Naive thymus-derived CD8-positive, alpha-beta T cell (primary cell): ENCODE measurements at places on chromosomes 5 and 9. TPM values are rescaled to one million over a fixed set of nuclear protein-coding genes. Genes with fewer than 3 reads are reported as not detected.

The PIK3R1 gene
- 98.1 TPM for polyA plus RNA-seq

The GPR151 gene
- not detected for polyA plus RNA-seq

The SLC1A1 gene
- not detected for polyA plus RNA-seq

The CYLC2 gene
- polyA plus RNA-seq: not detected

The IRX1 gene
- not detected for polyA plus RNA-seq

GRCh38 chr5:113190347-113190746, 213.7 kb downstream of the DCP2 start:
- no peak overlapping the region for H3K4me3 ChIP-seq
- no peaks in the 10 kb centered on the region for H3K4me1 ChIP-seq
- H3K36me3 ChIP-seq: no peaks in the 10 kb centered on the region
- no peaks in the 10 kb centered on the region for H3K27me3 ChIP-seq
- no peak for DNase-seq

DNA sequence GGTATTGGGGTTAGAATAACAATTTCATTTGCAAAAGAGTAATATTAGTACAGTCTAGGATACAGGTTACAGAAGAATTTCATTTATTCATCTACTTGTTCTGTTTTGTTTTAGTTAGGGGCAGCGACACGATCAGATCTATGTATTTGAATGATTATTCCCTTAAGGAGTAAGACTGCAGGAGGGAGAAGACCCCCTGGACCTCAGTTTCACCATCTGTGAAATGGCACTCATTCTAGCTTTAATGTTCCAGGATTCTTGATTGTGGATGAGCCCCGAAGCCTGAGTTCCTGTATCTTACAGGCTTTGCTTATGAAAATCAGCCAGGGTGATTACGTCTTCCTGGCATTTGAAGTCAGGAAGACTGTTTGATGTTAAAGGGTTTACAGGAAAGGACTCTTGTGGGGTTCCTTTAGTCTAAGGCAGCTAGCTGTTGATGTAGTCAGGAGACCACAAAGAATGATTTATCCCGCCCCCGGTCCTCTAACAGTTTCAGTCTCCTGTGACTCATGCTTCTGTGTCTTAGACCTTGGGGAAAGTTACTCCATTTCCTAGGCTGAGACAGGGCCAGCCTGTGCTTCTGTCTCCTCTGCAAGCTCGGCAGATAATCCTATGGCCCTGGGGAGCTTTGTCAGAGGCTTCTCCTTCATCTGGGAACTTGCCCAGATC, 11.5 kb downstream of the SMIM3 start:
- H3K36me3 ChIP-seq: no peaks in the 10 kb centered on the region
- H3K27ac ChIP-seq: peak overlapping the region; percentile 60
- no peaks in the 10 kb centered on the region for H3K27me3 ChIP-seq
- DNase-seq: peak; percentile 46
- H3K4me1 ChIP-seq: peaks cover 19% of the 10 kb centered on the region
- H3K4me3 ChIP-seq: peak overlapping the region; percentile 28

DNA sequence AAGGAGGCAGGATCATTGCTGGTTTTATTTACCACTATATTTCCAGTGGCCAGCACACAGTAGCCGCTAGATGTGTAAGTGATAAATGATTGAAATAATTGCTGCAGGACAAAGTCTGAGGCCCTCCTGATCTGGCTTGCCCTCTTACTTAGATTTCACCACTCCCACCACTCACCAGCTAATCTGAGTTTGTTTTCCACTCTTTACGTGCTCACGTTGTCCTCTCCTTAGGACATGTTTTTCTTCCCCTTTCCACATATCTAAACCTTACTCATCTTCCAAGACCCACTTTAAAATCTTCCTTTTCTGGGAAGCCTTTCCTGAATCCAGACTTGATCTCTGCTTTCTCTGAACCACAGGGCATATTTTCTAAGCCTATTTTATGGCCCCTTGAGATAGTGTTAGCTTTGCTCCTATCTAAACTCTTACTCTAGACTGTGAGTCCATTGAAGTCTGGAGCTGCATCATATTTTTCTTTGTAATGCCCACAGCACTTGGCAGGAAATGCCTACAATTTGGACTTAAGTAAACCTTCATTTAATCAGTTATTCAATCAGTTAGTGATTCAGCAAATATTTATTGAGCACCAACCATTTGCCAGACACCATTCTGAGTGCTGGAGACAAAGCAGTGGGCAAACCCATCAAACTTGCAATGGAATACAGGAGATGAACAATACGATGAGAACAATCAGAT, 2.4 kb downstream of the TLR4 start:
- H3K27me3 ChIP-seq: no peaks in the 10 kb centered on the region
- DNase-seq: no peak
- peaks cover 18% of the 10 kb centered on the region for H3K4me1 ChIP-seq
- no peak overlapping the region for H3K4me3 ChIP-seq
- no peaks in the 10 kb centered on the region for H3K36me3 ChIP-seq

DNA sequence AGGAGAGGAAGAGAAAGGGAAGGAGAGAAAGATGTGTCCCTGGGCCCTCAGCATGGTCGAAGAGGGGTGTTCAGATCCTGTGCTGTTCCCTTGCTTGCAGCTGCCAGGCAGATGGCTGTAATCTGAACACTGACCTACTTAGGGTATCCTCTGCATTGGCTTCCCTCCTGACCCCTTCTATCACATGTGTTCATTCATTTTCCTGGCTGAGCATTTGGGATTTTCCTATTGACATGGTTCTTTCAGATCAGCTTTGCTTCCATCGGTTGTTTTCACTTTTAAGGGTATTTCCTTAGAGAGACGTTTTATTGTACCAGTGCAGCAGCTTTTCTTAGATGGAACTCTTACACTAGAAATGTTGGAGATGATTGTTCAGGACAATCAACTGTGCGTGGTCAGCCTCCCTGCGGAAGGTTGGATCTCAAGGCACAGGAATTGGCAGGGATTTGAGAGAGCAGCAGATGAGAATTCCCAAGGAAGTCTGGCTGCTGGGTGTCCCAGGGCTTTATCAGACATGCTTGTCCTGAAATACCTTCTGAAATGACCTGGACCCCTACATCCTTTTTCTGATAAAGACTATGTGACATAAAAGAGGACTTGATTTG, 26.0 kb downstream of the ACTBL2 start:
- no peaks in the 10 kb centered on the region for H3K4me1 ChIP-seq
- no peak overlapping the region for H3K4me3 ChIP-seq
- no peak for DNase-seq
- H3K27ac ChIP-seq: no peak overlapping the region
- H3K27me3 ChIP-seq: no peaks in the 10 kb centered on the region
- no peaks in the 10 kb centered on the region for H3K36me3 ChIP-seq

GRCh38 chr5:3845230-3845629, 249.6 kb downstream of the IRX1 start:
- no peak for DNase-seq
- H3K27ac ChIP-seq: no peak overlapping the region

The GALNT12 gene
- 4.6 TPM for polyA plus RNA-seq

DNA sequence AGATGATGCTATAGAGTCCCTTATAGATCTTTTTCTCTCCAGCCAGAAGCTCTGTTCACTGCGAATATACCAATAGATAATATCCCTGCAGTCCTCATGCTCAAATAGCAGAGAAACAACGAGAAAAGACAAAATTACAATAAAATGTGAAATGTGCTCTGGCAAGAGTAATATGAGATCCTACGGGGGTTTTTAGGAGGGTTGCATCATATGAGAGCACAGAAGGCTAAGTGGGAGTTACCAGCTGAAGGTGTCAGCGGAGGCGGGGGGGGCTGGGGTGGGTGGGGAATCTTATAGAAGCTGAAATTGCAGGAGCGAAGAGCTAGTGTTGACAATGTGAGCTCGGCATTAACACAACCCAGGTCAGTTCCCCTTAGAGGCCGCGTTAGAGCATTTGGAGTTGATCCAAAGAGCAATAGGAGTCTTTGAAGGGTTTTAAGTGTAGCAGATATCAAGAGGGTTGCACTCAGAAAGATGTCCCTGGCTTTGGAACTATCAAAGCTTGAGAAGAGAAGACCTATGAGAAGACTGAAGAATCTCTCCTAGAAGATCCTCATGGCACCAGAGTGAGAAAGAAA, 109.7 kb downstream of the BASP1 start:
- no peak overlapping the region for H3K4me3 ChIP-seq
- no peaks in the 10 kb centered on the region for H3K27me3 ChIP-seq
- DNase-seq: no peak
- no peaks in the 10 kb centered on the region for H3K4me1 ChIP-seq

GRCh38 chr5:157486221-157486681, 26.2 kb downstream of the NIPAL4 start:
- H3K36me3 ChIP-seq: no peaks in the 10 kb centered on the region
- H3K27ac ChIP-seq: peak overlapping the region; percentile 37
- H3K27me3 ChIP-seq: peaks cover 7% of the 10 kb centered on the region
- H3K4me1 ChIP-seq: peaks cover 6% of the 10 kb centered on the region
- no peak for DNase-seq

The SPAG8 gene
- 0.17 TPM for polyA plus RNA-seq

- no peaks in the 10 kb centered on the region for H3K36me3 ChIP-seq
- no peak for DNase-seq
- H3K27me3 ChIP-seq: peaks cover 77% of the 10 kb centered on the region
Measured at GRCh38 chr9:96617439-96618185, 2.0 kb downstream of the CDC14B start.

GRCh38 chr9:108783731-108784495, 71.9 kb downstream of the ACTL7B start:
- peaks cover 27% of the 10 kb centered on the region for H3K27me3 ChIP-seq
- no peak for DNase-seq
- no peaks in the 10 kb centered on the region for H3K4me1 ChIP-seq
- no peak overlapping the region for H3K4me3 ChIP-seq
- H3K36me3 ChIP-seq: no peaks in the 10 kb centered on the region

The NRG2 gene
- 0.25 TPM for polyA plus RNA-seq

GRCh38 chr9:136328011-136328621, 777 bp downstream of the GPSM1 start:
- no peak for DNase-seq
- peak overlapping the region; percentile 84 for H3K4me3 ChIP-seq
- H3K27me3 ChIP-seq: no peaks in the 10 kb centered on the region

- H3K27ac ChIP-seq: no peak overlapping the region
- H3K4me1 ChIP-seq: no peaks in the 10 kb centered on the region
- H3K4me3 ChIP-seq: no peak overlapping the region
Measured at GRCh38 chr9:13917534-13917933, 396.4 kb downstream of the NFIB start.

- no peaks in the 10 kb centered on the region for H3K36me3 ChIP-seq
- DNase-seq: no peak
- H3K4me3 ChIP-seq: no peak overlapping the region
Measured at GRCh38 chr5:105030153-105030552, 1467.6 kb upstream of the NUDT12 start.

DNA sequence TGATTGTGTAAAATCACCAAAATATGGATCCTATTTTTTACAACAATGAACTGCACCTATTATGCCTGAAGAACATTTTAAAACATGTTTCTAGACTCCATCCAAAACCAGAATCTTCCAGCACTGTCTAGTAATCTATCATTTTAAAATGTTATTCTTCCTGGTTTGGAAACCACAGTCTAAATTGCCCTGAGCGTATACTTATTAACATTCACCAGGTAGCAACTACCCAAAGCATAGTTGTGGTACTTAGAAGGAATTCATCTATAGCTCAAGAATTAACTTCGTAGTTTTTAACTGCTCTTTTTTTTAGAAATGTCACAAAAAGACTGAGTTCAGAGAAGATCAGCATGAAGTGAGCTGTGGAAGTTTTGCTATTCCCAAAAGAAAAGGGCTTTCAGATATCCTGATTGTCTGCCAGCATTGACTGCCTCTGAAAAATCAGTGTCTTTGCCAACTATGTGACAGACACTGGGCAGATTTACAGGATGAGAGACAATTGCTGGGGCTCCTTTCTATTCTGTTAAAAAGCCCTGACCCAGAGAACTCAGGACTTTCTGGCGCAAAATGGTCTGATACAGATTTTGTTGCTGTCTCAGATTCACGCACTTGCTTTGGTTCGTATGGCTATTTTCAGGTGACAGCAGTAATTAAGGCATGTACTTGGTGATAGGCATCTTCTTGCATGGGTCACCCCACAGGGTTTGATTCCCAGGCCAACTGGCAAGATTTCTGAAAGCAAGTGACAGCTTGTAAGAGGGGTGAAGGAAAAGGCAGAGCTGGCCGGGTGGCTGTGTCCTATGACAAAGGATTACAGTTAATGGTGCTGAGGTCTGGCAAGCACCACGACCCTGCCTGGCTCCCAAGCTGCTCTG, 152.5 kb upstream of the RAI14 start:
- H3K36me3 ChIP-seq: no peaks in the 10 kb centered on the region
- no peak overlapping the region for H3K27ac ChIP-seq
- H3K27me3 ChIP-seq: peaks cover 41% of the 10 kb centered on the region
- H3K4me3 ChIP-seq: no peak overlapping the region

The UBLCP1 gene
- 68.4 TPM for polyA plus RNA-seq

DNA sequence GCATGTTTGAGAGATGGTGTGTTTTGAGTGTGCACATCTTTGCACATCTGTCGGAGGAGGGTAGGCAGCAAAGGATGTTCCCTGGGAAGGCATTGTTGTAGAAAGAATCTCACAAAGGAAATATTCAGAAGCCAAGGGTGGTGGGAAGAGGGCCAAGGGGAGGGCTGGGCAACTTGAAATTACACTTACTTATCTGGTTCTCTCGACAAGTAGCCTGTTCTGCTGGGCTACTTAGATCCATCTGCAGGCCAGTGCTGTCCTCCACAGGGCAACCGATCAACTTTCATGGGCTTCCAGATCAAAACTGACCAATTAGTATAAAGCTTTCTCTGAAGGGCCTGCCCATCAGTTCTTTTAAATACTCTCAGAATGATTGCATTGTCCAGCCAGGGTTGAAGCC, 495.2 kb downstream of the GADD45G start:
- H3K27me3 ChIP-seq: peaks cover 9% of the 10 kb centered on the region
- H3K4me1 ChIP-seq: peaks cover 6% of the 10 kb centered on the region
- H3K36me3 ChIP-seq: no peaks in the 10 kb centered on the region
- DNase-seq: no peak
- no peak overlapping the region for H3K27ac ChIP-seq
- no peak overlapping the region for H3K4me3 ChIP-seq

The SLC34A3 gene
- not detected for polyA plus RNA-seq

The PCDHB9 gene
- not detected for polyA plus RNA-seq

GRCh38 chr9:4309806-4310205, 9.9 kb upstream of the GLIS3 start:
- no peaks in the 10 kb centered on the region for H3K4me1 ChIP-seq
- no peaks in the 10 kb centered on the region for H3K36me3 ChIP-seq
- DNase-seq: no peak
- no peak overlapping the region for H3K4me3 ChIP-seq
- H3K27ac ChIP-seq: no peak overlapping the region

The TSSK1B gene
- not detected for polyA plus RNA-seq

The RETREG1 gene
- 129 TPM for polyA plus RNA-seq

The KIAA1958 gene
- 3.7 TPM for polyA plus RNA-seq

The EIF4E1B gene
- polyA plus RNA-seq: not detected

The TAF11L5 gene
- polyA plus RNA-seq: not detected

The MARCOL gene
- polyA plus RNA-seq: not detected

The SOHLH1 gene
- polyA plus RNA-seq: not detected

The GKAP1 gene
- polyA plus RNA-seq: 9.7 TPM

The WDR31 gene
- polyA plus RNA-seq: 0.21 TPM

DNA sequence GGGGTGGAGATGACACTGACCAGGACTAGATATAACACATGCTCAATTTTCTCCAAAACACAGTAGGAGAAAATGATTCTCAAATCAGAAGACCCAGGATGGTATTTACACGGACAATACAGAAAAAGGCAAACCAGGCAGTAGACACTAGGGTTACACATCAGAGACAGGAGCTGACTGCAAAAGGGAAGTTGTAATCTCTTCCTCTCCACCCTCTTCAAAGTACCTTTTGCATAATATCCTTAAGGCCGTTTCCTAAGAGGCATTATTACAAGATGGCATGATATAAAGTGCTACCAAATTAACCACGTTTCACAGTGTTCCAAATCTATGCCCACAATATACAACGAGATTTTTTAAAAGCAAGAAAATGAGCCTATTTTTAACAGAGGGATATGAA, 39.2 kb downstream of the YIPF5 start:
- DNase-seq: no peak
- no peaks in the 10 kb centered on the region for H3K4me1 ChIP-seq
- no peaks in the 10 kb centered on the region for H3K27me3 ChIP-seq
- no peak overlapping the region for H3K4me3 ChIP-seq
- no peak overlapping the region for H3K27ac ChIP-seq
